ENCODE measurements at places on chromosomes 7 and 10.

DNA sequence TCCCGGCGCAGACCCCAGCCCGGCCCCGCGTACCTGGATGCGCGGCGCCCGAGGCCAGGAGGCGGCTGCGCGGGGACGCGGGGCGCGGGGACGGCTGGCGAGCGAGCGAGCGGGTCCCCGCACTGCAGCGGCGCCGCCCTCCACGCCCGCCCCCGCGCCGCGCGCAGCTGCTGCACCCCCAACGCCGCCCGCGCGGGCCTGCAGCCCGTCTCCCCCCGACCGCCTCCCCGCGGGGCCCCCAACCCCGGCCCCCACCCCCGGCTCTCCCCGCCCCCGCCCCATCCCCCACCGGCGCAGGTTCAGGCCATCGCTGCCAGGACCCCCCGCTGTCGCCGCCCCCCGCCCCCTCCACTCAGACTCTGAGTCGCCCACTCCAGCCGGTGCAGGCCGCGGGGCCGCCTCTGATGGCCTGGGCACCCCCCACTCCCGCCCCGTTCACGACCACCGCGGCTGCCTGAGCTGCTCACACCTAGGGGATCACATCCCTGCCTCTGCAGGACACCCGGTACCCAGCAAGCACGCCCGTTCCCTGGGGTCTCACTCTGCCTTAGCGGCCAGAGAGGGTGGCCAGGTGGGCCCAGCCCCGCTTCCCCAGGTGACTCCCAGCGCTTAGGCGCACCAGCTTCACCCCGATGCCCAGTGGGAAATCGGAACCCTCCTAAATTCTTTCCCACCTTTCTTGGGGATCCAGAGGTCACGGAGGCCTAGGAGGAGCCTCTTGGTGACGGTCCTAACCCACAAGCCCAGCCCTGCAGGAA, 13.9 kb upstream of the DNAAF5 start:
- DNase-seq = no peak

GRCh38 chr7:73683788-73684693, 644 bp downstream of the BUD23 start:
- no peak for DNase-seq

GRCh38 chr7:158453663-158454062, 134.0 kb downstream of the PTPRN2 start:
- no peak for DNase-seq

GRCh38 chr10:131126321-131127137, 185.0 kb downstream of the TCERG1L start:
- no peak for DNase-seq

GRCh38 chr7:149881328-149882247, 7.8 kb downstream of the ATP6V0E2 start:
- DNase-seq = no peak

DNA sequence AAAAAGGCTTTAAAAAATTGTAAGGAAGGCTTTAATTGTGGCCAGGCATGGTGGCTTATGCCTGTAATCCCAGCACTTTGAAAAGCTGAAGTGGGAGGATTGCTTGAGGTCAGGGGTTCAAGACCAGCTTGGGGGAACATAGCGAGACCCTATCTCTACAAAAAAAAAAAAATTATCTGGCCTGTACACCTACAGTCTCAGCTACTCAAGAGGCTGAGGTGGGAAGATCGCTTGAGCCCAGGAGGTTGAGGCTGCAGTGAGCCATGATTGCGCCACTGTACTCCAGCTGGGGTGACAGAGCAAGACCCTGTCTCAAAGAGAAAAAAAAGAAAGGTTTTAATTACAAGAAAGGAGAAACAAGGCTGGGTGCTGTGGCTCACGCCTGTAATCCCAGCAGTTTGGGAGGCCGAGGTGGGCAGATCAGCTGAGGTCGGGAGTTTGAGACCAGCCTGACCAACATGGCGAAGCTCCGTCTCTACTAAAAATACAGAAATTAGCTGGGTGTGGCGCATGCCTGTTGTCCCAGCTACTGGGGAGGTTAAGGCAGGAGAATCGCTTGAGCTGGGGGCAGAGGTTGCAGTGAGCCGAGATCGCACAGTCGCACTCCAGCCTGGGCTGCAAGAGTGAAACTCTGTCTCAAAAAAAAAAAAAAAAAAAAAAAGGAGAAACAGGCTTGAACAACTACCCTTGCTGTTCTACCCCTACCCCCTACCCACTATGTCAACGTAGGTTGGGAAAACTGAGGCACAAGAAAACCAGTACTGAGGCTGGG, 83.7 kb downstream of the CARD11 start:
- no peak for DNase-seq

GRCh38 chr10:84837877-84838276, 509.5 kb downstream of the CCSER2 start:
- DNase-seq = no peak

- DNase-seq = no peak
Observed at GRCh38 chr10:69734416-69734796, 67.3 kb upstream of the COL13A1 start.

GRCh38 chr10:29598851-29599311, 35.9 kb downstream of the SVIL start:
- DNase-seq = no peak

- DNase-seq = no peak
Observed at GRCh38 chr10:44780426-44780825, 130.7 kb upstream of the TMEM72 start.

GRCh38 chr10:110337906-110338305, 33.2 kb upstream of the SMNDC1 start:
- no peak for DNase-seq
